ENCODE measurements at places on chromosomes 2 and 18. TPM values are rescaled to one million over a fixed set of nuclear protein-coding genes. Genes with fewer than 3 reads are reported as not detected.

The ZNF396 gene
- 0.96 TPM for polyA plus RNA-seq

The MTX2 gene
- 59.0 TPM for polyA plus RNA-seq

The IL36B gene
- not detected for polyA plus RNA-seq

The RNU2-63P gene
- polyA plus RNA-seq: not detected

The THOC1 gene
- polyA plus RNA-seq: 47.4 TPM

The CAD gene
- 26.9 TPM for polyA plus RNA-seq

The NEU4 gene
- 7.0 TPM for polyA plus RNA-seq

Data from forelimb muscle (tissue), 1 donor.